ENCODE measurements at places on chromosomes 11 and 22.

DNA sequence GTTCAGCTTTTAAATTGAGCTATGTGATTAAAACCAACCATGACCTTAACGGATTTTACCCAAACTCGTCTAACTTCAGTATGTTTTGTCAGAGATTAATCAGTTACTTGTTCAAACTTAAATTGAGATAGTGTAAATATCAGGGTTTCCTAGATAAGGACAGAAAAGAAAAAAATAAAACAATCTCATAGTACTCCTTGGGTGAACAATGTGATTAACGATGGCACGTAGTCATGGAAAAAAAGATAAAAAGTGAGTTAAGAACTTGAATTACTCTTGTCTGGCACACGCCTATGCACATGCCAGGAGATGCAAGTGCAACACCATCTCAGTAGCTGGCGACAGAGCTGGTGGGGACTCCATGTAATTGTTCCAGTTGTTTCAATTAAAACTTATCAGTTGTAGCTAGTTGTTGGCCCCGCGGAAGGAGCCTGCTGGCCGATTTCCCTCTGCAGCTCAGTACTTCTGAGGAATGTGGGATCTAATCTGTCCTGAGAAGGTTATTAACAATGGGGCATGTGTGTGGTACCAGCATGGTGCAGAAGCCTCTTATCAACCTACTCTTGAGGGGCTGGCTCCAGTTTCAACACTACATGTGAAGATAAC lies 3.0 kb downstream of the RASSF10 start:
- DNase-seq: no peak

DNA sequence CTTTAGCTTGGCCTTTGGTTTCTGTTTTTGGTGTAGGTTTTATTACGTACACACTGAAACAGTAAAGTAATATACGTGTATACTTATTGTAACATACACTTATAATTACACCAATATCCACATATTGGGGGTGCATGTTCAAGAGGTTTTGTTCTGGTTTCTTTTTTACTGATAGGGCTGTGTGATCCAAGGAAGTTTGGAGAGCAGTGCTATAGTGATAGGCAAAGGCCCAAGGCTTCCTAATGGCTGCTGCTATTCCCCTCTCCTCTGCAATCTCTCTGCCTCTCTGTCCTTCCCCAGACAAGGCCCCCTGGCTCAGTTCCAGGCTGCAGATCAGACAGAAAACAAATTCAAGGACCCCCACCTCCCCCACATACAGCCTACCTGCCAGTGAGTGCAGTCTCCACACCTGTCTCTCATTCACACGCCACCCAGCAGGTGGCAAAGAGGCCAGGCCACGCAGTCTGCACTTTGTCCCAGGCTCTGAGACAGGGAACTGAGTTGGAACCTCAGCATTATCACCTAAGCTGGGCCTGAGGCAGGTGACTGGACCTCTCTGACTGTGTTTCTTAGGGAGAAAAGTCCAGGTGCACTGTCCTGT lies 15.1 kb downstream of the TMEM184B start:
- DNase-seq: no peak

- DNase-seq: no peak
Measured at GRCh38 chr22:50548921-50549790, 3.5 kb downstream of the KLHDC7B start.

DNA sequence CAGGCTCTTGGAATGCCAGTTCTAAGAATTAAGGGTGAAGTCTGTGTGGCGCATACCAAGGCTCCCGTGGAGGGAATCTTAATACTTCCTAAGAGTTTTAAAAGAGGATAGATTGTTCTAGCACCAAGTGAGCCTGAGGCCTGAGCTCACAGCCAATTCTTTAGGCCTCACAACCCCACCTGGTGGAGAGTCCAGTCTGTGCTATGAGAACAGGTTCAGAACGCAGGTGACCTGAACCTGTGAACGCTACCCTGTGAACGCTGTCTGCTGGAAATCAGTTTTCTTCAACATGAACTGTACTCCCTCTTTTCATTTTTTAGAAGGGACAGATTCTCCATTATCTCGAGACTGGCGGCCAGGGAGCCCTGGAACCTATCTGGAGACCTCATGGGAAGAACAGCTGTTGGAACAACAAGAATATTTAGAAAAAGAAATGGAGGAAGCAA lies 43.2 kb upstream of the DLAT start:
- DNase-seq: peak; percentile 63

- no peak for DNase-seq
Measured at GRCh38 chr22:41888627-41889200, 26.2 kb downstream of the SHISA8 start.

DNA sequence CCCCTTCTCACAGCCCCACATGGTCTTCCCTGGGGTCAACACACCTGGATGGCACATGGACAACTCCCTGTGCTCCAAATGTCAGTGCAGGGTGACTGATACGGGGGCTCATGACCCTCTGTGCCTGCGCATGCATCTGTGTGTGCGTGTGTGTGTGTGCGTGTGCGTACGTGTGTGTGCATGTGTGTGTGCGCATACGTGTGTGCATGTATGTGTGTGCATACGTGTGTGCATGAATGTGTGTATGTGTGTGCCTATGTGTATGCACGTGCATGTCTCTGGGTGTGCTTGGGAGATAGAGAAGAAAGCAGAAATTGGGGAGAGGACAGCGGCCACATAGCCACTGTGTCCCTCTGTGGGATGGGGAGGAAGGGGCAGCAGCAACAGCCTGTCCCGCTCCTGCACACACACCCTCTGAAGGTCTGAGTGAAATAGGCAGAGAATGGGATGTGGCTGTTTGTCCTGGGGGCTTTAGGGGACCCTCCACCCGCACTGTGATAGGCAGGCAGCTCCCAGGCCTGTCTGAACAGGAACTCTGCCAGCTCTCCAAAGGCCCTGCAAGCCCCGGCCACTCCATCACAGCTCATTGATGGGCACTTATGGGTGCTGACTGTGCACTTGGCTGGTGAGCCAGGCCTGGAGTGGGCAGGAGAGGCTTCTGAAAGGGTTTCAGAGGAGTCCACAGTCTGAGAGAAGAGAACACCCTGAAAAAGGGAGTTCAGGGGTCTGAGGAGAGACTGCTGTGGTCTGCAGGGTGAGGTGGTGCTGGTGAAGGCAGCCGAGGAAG lies 28.7 kb upstream of the PICK1 start:
- DNase-seq: no peak

- DNase-seq: peak; percentile 16
Measured at GRCh38 chr11:35138606-35138942, 397 bp upstream of the CD44 start.

GRCh38 chr22:43860831-43861230 lies 1.5 kb downstream of the SULT4A1 start:
- no peak for DNase-seq

GRCh38 chr11:69817265-69818230 lies 1.7 kb downstream of the FGF3 start:
- no peak for DNase-seq

- no peak for DNase-seq
Measured at GRCh38 chr11:122487669-122488068, 167.9 kb upstream of the UBASH3B start.

- no peak for DNase-seq
Measured at GRCh38 chr11:4643076-4643475, 706 bp upstream of the OR51E1 start.

DNA sequence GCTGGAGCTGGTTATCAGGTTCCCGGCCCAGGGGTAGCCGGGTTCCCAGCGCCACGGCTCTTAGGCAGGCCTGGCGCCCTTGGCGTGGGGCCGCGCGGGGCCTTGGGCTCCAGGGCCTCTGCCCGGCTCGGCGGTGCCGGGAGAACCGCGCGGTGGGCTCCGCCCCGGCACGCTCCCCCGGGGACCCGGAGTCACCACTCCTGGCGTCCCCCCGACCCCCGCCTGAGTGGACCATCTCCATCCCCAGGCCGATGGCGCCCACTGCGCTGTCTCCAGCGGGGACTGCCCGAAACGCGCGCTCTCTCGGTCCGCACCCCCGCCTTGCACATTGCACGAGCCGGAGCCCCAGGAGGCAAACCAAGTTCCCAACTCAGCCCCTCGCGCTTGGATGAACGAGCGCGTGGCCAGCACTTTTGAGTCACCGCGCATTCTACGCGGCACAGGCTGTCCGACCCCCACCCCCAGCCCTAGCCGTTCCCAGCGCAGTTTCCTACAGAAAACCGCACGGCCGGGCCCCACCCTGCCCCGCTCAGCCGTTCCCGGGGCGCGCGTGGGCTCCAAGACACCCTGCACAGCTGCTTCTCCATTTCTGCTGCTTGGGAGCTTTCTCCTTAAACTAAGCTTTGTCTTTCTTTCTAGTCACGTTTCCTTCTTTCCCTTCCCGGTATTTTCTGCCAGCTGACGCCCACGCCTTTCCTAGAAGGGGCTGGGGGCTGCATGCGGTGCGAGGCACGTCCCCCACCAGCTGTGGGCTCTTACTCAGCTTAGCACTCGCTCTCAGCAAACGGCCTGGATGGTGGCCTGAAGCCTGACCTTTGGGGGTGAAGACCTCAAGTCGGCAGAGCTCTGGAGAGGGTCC lies 650 bp upstream of the CHID1 start:
- DNase-seq: no peak

DNA sequence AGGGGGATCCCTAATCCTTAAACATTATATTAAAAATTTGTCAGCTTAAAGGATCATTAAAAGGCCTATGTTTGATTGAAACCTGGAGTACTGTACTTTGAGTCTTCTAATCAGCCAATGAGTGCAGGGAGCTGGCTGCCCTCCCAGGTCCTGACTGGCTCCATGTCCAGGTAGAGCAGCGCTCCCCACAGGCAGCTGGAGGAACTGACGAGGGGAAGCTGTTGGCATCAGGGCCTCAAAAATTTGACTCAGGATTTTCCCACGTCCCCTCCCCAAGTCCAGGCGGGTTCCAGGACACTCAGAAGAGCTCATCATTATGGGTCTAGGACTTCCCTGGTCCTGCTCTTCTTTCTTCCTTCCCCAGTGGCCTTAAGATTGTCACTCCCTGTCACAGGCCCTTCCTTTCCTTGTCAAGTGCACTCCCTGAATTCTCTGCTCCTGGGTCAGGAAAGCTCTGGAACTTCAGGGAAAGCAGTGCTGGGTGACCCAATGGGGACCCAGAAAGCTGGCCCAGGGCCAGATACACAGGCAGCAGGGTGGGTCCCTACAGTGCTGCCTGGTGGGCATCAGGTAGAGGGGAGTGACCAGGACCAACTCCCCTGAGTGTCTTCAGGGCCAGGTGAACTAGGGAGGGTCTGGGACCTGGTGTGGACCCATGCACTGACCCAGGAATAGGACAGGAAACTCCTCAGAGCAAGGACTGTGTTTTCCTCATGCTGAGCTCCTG lies 65.5 kb downstream of the GGTLC2 start:
- DNase-seq: no peak

GRCh38 chr11:86558207-86558606 lies 114.2 kb downstream of the ME3 start:
- no peak for DNase-seq

DNA sequence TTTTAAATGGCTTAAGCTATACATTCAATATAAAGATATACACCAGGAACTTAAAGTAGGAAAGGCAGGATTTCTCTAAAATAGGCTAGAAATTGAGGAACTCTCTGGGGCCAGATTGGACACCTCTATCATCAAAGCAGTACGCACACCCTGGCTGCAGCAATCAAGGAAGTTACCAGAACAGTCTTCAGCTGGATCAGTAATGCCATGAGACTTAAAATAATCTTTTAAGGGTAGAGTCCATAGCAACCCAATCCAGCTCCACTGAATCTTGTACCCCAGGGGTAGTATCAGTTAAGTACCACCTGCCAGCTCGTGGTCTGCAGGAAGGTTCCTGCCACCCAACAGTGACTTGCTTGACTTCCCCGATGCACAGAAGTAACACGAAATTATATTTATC lies 3.0 kb downstream of the RDX start:
- no peak for DNase-seq

DNA sequence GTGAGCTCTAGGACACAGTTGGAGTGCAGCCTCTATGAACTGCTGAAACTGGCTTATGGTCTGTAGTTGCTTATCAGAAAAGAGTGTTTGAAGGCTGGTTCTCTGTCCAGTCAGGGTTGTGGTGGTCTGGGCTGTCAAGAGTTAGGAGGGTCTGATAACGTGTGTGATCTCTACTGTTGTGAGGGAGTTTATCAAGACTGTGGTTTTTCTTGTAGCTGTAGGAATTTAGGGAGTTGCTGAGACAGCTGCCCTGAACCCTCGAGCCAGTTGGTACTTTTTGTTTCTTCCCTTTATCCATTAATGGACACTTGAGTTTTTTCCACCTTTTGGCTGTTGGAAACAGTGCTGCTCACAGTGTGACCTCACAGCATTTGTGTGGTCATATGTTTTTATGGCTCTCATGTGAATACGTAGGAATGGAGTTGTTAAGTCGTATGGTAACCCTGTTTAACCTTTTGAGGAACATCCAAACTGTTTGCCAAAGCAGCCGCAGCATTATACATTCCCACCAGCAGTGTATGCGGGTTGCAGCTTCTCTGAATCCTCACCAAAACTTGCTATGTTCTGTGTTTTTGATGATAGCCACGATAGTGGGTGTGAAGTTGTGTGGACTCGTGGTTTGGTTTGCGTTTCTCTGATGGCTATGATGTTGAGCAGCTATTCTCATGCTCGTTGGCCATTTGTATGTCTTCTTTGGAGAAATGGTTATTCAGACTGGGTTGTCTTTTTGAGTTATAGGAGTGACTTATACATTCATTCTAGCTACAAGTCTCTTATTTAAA lies 20.9 kb upstream of the DGCR8 start:
- DNase-seq: no peak

DNA sequence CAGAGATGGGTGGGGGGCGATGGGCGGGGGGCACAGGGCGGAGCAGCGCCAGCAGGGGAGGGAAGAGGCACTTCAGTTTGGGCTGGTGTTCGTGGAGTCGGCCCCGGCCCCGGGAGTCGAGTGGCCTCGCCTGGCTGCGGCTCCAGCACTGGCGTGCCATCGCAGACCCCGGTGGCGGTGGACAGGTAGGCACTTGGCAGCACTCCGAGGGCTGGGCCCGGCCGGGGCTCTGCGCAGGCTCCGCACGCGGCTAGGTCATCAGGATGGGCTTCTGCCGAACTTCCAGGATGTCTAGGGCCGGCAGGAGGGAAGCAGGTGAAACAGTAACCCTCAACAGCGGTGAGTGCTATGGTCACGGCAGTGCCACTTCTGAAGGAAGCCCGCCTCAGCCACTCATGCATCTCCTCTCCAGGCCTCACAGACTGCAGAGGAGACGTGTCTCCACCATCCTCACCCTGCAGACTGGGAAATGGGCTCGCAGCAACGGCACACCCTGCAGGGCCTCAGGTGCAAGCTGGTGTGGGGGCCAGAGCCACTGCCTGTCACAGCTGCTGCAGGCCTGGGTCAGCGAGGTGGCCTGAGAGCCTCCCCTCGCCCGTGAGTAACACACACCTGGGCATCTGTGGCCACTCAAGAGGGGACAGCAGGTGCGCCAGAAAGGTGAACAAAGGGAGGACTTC lies 33.3 kb downstream of the NUP50 start:
- DNase-seq: no peak

DNA sequence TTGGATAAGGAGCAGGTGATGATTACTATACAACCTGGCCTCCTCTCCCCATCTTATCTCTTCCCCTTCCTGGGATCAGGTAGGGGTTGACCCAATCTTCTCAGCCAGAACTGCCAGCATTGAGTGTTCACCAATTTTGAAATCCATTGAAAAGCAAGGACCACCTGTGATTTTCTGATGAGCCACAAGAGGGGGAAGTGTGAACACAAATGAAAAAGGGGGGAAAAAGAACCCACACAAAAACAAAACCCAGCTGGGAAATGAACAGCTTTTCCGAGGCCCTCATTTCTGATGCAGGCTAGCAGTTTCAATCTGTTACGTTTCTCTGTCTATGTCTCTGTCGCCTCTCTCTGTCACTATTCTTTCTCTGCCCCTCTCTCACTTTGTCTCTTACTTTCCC lies 161.9 kb downstream of the INSC start:
- no peak for DNase-seq

- DNase-seq: no peak
Measured at GRCh38 chr11:76630600-76631281, 39.8 kb downstream of the LRRC32 start.

GRCh38 chr22:45640291-45640940 lies 31.2 kb upstream of the ATXN10 start:
- DNase-seq: no peak
